Activated CD4-positive, alpha-beta T cell treated with anti-CD3 and anti-CD28 coated beads for 4 hours (primary cell): ENCODE measurements at places on chromosomes 2 and 18.

GRCh38 chr2:75801234-75801982 lies 90.7 kb upstream of the GCFC2 start:
- no peak for DNase-seq

GRCh38 chr2:71932780-71933466 lies 214.7 kb downstream of the CYP26B1 start:
- no peak for DNase-seq

GRCh38 chr18:45571195-45571594 lies 44.1 kb upstream of the SLC14A2 start:
- DNase-seq, result no peak

- no peak for DNase-seq
Observed at GRCh38 chr2:191180713-191181112, 29.9 kb upstream of the STAT4 start.

DNA sequence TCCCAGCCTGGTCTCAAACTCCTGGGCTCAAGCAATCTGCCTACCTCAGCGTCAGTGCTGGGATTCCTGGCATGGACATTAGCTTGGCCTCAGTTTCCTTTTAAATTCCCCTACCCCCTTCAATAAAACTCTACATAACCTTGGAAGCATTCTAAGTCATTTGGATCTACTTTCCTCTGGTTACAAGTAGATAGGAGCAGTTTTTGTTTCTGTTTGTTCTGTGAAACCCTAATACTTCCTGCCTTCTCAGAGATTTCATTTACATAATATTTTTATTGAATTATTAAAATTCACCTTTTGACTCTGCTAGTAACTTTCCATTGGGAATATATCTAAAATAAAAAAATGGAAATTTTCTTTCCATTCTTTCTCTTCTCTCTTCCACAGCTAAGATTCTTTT lies 25.9 kb downstream of the GIGYF2 start:
- no peak for DNase-seq

DNA sequence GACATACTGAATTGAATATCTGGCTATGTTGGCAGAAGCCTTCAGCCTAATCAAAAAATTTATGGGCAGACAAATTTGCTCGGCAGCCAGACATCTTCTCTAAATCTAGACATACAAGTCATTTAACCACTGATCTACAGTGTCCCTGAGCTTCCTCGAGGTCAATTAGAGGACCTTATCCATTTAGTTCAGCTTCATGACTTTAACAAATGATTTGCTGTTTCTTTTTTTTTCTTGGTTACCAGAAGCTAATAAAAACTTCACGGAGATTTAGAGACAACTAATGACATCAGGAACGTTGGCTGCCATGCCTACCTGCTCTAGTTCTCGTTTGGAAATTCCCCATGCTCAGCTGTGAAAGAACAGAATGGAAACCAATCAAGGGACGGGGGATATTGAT lies 223.8 kb downstream of the BCL2 start:
- no peak for DNase-seq

GRCh38 chr2:186629250-186629996 lies 39.6 kb downstream of the ITGAV start:
- DNase-seq, result no peak

DNA sequence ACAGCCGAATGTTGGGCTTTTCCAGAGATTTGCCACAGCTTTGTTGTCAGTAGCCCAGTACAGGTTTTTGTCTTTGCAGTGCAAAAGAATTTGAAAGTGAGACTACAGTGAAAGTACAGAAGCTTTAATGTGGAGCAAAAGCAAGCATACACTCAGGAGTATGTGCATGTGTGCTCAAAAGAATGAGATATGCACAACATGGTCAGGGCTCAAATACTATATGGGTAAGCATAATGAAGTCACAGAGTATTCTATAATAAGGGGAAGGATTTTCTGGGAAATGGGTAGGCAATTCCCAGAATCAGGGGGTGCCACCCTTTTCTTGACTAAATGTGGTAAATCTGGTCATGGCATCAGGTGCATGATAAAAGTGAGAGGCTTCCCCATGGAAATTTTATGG lies 72.1 kb upstream of the SULT1C3 start:
- no peak for DNase-seq

DNA sequence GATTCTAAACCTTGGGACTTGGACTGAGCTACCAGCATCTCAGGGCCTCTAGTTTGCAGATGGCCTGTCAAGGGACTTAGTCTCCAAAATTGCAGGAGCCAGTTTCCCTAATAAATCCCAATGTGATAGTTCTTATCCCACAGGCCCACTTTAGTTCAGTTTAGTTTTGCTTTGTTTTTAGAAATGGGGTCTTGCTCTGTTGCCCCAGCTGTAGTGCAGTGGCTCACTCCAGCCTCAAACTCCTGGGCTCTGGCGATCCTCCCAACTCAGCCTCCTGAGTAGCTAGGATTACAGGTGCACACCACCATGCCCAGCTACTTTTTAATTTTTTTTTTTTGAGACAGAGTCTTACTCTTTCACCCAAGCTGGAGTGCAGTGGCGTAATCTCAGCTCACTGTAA lies 2.6 kb upstream of the SF3B1 start:
- no peak for DNase-seq

DNA sequence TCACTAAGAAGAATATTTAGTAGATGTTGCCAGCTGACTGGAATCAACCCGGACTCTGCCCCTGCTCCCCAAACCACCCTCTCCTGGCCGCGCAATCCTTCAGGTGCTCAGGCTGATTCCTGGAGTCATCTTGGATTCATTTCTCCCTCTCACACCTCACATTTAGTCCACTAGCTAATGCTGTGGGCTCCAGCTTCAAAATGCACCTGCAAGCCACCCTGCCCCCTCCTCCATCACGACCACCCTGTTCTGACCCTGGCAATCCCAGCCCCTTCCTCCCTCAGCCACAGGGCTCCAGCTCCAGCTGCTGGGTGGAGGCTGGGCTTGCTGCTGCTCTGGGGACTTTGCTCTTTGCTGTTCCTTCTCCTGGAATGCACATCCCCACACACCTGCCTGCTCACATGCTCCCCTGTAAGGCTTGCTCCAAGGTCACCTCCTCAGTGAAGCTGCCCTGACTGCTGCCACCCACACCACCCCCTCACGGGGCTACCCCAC lies 61.3 kb upstream of the SH3RF3 start:
- no peak for DNase-seq

GRCh38 chr2:162746310-162746709 lies 92.3 kb downstream of the KCNH7 start:
- no peak for DNase-seq

- no peak for DNase-seq
Observed at GRCh38 chr2:34705551-34706247, 1106.6 kb upstream of the FAM98A start.

DNA sequence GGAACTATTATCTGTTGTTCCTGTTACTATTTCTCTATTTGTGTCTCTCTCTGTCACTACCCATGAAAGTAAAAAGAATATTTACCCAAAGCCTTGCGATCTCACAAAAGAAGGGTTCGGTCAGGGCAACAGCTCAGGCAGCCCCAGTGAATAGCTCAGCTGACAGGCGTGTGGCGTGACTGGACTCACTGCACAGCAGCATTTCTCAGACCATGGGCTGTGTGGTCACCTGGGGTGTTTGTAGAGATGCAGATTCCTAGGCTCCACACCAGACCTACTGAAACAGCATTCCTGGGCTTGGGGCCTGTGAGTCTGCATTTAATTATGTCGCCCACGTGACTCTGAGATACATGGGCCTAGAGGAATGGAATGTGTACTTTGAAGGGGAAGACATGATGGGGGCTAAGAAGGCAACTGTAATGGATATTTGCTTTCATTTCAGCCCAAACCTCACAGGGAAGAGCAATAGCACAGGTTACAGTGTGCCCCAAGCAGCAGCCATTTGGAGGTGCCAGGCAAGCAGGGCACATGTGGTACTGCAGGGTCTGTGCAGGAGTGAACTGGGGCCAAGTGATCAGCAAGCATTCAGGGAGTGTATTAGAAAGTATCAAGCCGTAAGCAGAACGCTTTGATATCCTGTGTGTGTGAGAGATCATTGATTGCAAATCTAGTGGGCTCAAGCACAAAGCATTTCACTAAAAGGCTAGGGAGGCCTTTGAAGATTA lies 90.4 kb upstream of the RBMS1 start:
- DNase-seq, result no peak
